ENCODE measurements at places on chromosomes 4 and X.

GRCh38 chr4:110474481-110474880 lies 1.5 kb upstream of the ENPEP start:
- no peak for DNase-seq

GRCh38 chr4:148926276-148927260 lies 484.4 kb upstream of the NR3C2 start:
- no peak for DNase-seq

DNA sequence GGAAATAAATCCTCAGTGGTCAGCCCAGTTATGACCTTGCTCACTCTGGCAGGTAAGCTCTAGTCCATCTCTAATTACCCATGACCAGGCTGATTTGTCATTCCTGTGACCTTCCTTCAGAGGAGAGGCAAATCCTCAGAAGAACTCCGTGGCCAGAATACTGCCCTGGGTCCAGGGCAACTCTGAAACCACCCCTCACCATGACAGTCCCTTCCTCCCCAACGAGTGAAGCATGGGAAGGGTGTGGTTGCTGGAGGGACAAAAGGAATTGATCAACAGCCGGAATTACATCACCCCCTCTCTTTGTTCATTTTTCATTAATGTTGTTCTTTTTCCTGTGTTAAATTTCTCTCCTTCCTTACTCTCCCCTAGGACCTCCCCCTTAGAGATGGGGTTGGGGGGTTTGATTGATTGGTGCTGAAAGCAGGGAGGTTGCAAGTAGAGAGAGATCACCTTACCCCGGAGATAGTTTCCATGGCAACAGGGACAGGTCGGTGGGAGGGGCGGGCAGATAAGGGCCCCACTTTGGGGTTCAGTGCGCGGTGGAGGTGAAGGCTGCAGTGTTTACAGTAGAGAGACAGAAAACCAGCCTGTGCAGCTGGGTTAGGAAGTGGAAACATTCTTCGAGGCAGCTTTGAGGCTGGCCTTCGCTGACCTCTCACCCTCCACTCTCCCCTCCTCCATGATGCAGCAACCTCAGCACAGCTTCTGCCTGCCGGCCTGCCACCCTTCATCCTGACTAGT lies 647.4 kb downstream of the BCOR start:
- no peak for DNase-seq

DNA sequence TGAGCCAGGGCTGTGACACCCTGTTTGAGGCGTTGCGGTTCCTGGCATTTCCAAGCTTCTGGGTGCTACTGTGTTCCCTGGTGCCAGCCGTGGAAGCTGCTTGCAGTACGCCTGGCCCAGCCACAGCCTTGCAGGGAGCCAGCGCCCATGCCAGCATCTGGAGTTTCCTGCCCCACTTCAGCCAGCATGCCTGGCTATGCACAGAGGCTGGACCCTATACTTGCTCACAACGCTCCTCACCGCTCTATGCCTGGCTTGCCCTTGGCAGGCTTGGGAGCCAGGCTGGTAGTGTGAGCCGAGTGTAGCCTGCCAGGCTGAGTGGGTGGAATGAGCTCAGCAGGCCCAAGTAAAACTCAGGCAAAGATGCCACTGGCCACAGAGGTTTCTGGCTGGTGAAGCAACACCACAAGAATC lies 22.4 kb downstream of the PRRG1 start:
- no peak for DNase-seq

GRCh38 chrX:71250841-71251240 lies 3.1 kb downstream of the ZMYM3 start:
- no peak for DNase-seq

DNA sequence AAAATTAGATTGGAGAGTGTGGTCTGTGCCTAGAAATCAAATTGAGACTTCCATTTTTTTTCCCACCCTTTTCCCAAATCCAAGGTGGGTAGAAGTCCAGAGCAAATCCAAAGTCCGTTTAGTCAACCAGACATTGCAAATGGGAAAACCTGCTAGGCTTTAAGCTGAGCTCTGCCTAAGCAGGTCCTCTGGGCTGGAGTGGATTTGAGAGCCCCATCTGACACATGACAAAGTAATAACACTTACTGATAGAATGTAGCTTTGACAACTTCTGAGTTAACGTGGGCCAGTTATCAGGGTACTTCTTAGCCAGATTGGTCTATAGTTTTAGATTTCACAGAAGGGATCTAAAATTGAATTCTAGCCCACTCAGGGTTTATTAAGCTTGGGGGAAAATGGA lies 242.3 kb downstream of the GALNTL6 start:
- no peak for DNase-seq

GRCh38 chr4:185437809-185438208 lies 12.0 kb upstream of the UFSP2 start:
- DNase-seq: no peak

- no peak for DNase-seq
These were observed 530.3 kb upstream of the PRKX start for GRCh38 chrX:4243759-4244158.

DNA sequence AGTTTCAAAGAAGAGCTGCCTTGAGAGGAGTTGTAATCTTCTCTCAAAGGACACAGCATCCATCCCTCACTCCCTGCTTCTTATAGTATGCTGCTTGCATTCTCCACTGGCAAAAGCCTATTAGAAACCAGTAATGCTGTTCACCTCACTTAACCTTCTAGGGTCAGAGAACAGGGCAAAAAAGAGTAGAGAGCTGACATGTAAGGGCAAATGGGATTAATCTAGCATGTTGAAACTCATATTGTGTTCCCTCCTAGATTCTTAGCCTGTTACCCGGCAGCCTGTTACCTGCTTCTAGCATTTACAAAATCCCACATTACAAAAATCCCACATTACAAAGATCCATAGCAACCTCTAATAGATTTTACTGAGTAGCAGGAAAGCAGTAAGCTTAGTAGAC lies 244.7 kb downstream of the SLC7A11 start:
- no peak for DNase-seq

- no peak for DNase-seq
These were observed 106.3 kb downstream of the C4orf51 start for GRCh38 chr4:145786261-145786660.

DNA sequence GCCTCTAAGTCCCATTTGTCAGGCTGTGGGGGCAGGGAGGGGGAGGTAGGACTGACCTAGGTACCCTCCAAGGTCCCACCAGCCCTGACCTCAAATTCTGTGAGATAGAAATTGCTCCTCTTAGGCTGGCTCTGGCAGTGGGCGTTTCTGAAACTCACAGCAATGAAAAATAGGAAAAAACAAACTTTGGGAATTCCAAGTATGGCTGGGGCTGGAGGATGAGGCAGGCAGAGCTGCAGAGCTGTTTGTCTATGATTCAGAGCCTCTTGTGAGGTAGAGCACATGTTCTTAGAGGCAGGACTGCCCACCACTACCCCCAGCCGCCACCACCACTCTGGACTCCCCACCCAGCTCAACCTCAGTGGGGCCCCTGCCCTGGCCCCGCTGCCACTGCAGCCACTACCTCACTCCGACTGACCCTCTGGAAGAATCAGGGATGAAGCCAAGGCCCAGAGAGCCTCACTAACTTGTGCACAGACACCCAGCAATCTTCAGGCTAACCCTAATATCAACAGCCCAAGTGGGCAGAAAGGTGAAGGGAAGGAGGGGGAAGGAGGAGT lies 98.2 kb downstream of the PJA1 start:
- no peak for DNase-seq

- DNase-seq: no peak
These were observed 57.4 kb downstream of the GATB start for GRCh38 chr4:151703401-151703800.

DNA sequence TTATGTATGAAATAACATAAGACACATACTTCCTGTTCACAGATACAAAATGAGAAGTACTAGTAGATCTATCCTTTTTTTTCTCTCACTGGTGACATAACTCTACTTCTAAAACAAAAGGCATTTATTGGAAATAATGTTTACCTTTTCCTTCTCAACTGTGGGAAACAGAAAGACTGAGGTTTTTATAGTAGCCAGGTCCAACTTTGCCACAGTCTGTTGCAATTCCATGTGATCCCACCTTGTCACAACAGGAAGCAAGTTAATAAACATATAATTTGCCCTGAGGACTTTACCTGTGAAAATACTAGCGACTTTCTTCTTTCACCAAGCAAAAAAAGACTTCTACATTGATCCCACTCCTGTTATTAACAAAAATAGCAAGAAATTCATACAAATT lies 475.8 kb downstream of the PDGFC start:
- DNase-seq: no peak

GRCh38 chr4:161642708-161643107 lies 521.1 kb downstream of the FSTL5 start:
- no peak for DNase-seq

Measured in stimulated activated CD4-positive, alpha-beta T cell treated with anti-CD3 and anti-CD28 coated beads, Interleukin-1b, Interleukin-23, amount 100 ng/mL, for 4 hours (primary cell).